HFF-Myc (cell line): ENCODE measurements at places on chromosomes 4 and X.
A peak's percentile ranks its signal among the peaks of the same experiment; 100 is the strongest.

DNA sequence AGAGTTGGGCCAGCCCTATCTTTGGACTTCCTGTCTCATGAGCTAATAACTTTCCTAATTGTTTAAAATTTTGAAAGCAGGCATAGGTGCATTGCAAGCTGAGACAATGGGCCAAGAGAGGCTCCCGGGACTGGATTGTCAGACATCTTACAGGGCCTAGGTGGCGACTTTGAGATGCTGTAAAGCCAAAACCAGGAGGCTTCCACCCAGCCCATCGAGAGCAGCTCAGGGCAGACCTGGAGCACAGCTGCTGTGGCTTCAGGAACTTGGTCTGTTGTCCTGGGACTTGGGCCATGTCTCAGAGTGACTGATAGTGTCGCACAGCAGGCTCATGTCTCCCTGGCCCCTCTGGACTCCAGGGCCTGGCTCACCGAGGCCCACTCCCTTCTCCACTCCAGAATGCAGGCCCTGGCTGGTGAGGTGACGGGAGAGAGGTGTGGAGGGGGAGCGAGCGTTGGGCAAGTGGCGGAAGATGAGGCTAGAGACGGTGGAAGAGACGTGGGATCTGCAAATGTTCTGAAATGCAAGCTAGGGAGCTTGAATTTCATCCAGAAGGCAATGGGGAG lies 24.1 kb upstream of the MTM1 start:
- DNase-seq = no peak

GRCh38 chr4:72302981-72303704 lies 265.9 kb downstream of the ADAMTS3 start:
- DNase-seq = no peak

DNA sequence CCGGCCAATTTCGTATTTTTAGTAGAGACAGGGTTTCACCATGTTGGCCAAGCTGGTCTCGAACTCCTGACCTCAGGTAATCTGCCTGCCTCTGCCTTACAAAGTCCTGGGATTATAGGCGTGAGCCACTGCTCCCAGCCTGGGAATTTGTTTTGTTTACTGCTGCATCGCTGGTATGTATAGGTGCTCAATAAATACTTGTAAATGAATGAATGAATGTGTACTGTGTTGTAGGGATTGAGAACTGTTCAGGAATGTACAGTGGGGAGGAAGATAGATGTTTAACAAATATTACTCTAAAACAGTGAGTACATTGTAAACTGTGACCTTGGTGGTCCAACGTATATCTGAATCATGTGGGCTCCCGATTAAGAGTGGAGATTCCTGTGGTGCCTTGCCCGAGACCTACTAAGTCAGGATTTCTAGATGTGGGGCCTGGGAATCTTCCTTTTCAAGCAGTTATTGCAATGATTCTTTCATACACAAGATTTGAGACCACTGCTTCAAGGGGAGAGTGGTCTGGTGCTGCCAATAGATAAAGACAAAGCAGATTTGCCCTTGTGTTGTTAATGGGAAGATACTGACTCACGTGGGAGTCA lies 41.0 kb downstream of the WWC2 start:
- DNase-seq = no peak

- DNase-seq = peak; percentile 16
These were observed 36.0 kb upstream of the NPNT start for GRCh38 chr4:105859233-105859632.

GRCh38 chrX:106899841-106900240 lies 3.3 kb downstream of the RIPPLY1 start:
- no peak for DNase-seq

- no peak for DNase-seq
These were observed 8.4 kb upstream of the SORBS2 start for GRCh38 chr4:185820146-185821028.

DNA sequence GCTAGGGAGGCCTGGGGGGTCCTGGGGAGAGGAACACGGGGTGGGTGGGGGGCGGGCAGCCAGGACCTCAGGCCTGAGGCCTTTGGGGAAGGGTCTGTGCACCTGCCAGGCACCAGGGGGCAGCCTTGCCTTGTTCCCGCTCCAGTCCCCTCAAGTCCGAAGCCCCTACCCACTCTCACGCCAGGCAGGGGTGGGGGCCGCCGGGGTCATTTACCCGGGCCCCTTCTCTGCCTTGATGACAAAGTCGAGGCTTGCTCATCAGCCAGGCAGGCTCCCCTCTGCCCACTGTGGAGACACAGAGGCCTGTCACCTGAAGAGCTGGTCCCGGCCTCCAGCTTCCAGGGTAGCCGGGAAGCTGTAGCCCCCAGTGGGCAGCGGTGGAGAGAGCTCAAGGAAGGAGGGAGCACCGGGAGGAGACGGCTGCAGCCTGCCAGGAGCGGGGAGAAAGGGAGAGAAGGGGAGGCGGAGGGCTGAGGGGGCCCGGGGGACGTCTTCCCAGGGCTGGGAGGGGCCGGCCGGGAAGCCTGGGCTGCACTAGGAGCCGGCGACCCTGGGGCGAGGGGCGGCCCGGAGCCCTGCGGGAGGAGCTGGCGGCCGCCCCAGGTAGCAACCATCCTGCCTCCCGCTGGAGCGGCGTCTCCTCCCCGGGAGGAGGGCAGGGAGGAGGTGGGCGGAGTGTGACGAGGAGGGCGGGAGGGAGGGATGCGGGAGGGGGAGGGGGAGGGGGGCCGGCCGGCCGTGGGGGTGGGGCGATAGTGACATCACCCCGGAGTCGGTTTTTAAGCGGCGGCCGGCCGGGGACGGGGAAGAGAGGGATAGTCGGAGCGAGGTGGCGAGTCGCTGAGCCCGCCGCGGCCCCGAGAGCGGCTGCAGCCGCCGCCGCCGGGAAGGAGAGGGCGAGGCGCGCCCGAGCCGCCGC lies at the start of gene SLC6A8:
Gene SLC6A8 (plus strand): TSS at position 806 of the 919 bp plus-strand sequence. CDS start 649 bp downstream, outside the sequence.
- DNase-seq = no peak

DNA sequence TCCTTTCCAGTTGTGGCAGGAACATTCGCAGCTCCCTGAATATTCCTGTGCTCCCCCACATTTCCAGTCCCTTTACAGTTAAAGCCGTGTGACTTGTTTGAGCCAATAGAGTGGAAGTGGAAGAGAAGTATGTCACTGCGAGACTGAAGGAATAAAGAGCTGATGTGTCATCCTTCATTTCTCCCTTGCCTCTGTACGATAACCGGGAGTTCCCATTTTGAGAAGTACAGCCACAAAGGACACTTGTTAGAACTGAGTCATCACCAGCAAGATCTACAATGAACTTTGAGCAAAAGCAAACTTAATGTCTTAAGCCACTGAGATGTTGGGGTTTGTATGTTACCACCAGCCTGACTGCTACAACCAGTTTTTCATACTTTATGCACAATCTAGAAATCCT lies 92.3 kb downstream of the SPRY1 start:
- no peak for DNase-seq

DNA sequence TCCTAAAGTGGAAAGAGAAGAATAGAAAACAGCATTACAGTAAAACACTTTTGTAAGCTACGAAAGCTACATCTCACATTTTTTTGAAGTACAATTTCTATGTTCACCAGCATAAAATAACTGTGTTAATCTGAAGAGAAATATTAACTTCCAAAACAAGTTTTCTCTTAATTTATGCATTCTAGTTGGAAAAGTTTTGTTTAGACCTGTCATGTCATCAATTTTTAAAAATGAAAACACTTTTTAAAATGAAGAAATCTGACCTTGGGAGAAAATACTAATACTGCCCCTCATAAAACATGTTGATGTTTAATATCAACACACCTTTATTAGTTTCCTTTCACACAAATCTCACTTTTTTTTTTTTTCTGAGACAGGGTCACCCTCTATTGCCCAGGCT lies 45.2 kb downstream of the CCDC158 start:
- DNase-seq = no peak

DNA sequence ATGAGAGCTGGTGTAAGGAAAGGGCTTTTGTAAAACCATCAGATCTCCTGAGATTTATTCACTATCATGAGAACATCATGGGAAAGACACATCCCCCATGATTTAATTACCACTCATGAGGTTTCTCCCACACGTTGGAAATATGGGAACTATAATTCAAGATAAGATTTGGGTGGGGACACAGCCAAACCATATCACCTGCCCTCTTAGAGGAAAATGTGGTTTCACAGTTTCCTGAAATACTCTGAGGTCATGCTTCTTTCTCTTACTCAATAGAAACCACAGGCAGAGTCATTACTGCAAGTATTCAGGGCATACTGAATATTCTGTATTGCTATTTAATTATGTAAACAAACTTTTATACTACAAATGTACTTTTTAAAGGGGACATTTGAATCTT lies 1453.3 kb downstream of the PCDH18 start:
- DNase-seq = no peak

DNA sequence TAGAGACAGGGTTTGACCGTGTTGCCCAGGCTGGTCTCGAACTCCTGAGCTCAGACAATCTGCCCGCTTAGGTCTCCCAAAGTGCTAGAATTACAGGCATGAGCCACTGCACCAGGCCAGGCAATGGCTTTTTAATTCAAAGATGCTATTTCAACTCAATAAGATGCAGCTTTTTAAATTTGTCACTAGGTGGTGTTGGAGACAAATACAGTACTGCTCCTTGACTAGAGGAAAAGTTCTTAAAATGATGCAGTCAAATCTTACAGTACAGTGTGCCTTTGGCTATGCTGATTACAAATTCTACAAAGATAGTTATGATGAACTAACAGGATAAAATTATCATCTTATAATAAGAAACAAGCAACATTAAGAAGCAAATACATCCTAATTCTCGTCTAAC lies 441.1 kb downstream of the KCNIP4 start:
- DNase-seq = no peak
